NCI-H2171 (cell line): ENCODE measurements at places on chromosomes 7 and 10.

DNA sequence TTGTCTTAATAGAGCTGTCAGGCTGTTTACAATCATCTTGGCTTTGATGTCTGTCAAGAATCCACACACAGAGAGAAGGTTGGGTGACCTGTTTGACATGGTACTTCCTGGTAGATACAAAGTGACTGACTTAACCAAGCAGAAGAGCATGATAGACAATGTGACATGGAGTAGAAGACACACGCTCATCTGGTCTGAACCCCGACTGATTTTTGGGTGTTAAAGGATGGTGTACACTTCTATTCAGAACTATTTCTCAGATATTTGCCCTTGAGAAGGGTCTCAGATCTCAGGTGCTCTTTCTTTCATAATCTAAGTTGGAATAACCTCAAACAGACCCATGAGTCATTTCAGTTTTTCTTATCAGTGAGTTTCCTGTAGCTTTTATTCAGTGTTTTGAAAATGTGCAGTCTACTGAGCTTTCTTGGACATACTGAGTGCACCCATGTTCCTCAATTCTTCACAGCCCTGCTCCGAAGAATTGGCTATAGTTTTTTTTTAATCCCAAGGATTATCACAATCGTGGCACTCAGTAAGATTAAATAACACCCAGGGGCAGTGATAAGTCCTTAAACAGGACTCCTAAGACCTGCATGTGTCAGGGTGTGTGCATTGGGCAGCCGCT is 46.4 kb upstream of the NXPH1 start:
- DNase-seq, result no peak

- DNase-seq, result no peak
Measured at GRCh38 chr10:122549636-122550035, 10.9 kb upstream of the DMBT1 start.

DNA sequence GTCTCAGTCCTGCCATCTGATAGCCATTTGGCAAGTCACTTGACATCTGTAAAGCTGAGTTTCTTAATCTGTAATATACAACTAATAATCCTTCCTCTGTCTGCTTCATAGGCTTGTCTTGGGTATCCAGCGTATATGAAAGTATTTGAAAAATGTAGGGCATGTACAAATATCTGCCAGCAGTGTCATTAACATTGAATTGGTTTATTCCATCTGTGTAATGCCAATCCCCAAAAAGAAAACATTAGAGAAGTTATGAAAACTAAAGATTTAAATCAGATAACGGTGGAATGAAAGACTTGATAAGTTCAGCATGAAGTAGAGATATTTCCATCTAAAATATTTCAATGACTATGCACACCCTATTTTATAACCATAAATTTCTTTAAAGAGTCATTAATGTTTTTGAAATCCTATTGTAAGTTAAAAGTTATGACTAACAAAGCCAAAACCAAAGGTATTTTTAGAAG is 9.8 kb upstream of the RTKN2 start:
- no peak for DNase-seq

- no peak for DNase-seq
Measured at GRCh38 chr10:93947524-93947923, 46.2 kb upstream of the PLCE1 start.

GRCh38 chr10:78140066-78140630 is 106.5 kb downstream of the RPS24 start:
- DNase-seq, result peak; percentile 77

DNA sequence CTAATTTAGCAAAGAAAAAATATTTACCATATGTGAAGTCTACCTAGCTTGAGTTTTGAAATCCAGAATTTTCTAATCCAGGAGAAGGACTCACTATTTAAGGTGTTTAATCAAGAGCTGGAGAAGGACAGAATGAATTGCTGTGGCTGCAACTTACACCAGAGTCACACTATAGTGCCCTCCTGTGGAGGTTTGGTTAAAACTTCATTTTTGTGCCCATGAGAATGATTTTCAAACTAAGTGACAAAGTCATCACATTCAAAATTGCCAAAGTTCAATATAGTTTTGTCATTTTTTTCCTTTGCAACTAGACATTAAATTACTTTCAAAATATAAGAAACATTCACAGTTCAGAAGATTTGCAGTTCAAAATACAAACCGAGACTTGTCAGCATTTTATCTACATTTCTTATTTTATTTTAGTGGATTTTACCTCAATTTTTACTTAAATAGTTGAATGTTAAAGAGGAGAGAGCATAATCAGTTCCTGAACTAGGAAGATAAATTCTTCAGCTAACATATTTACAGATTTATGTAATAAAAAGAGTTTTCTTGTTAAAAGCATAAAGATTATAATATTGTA is 70.7 kb downstream of the CABCOCO1 start:
- DNase-seq, result peak; percentile 20

DNA sequence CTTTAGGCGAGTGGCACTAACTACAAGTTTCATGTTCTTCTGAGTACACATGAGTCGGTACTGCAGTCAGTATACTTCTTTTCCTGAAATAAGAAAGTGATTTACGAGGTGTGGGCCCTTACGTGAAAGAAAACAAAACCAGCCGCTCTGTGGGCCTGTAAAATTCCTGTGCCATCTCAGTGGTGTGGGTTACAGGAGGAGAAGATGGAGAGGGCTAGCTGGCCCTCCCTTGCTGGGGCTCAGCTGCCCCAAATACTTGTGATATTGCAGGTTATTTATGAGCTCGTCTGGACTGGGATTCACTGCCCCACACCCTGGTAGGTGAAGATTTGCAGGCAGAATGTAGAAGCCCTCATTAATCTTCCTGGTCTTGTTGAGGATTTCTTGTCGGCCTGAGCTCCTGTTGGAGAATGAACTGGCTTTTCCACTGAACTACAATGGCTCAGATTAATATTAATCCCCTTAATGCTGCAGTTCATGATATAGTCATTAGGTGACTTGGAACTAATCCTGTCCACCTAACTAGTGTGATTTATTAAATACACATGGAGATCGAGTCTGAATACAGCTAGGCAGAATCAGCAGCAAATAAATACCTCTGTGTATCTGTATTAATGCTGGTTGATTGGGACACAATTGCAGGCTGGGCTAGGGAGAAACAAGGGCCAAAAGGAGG is 68.0 kb downstream of the GBF1 start:
- DNase-seq, result no peak

DNA sequence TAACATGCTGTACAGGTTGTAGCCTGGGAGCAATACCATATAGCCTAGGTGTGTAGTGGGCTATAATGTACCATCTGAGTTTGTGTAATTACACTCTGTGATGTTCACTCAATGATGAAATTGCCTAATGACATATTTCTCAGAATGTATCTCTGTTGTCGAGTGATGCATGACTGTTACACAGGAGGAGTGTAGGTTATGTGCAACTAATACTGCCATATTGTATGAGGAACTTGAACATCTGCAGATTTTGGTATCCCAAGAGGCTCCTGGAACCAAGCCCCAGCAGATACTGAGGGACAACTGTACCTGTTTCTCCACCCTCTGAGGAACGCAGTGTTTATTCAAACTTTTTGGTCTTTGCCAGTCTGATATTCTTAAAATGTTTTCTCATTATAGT is 38.6 kb downstream of the NACAD start:
- no peak for DNase-seq

DNA sequence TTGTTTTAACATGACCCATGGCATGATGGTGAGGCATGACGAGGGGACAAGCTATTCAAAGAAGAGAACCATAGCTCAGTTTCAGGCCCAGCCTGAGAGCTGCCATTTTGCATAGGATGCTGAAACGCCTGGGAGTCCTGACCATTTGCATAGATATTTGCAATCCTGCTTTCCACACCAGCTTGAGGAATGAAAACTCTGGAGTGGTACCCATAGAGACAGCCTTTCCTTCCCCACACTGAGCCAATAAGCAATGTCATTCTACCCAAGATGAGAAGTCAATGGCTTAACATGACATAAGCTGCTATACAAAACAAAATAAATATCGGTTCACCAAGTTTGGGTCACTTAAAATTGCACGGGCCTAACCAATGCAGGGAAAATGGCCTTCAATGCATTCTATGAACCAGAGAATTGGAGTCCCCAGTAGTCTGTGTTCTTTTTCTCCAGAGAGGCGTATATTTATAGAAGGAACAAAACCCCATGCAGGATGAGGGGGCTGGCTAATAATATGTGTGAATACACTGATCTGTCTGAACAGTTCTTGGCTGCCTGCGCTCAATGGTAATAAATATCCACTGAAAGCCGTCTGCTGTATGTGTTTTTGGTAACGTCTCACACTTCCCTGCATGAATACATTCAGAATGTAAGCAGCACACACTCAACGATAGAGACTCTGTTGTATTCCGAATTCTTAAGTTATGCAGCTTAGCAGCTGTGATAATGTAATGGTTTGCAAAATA is 329.3 kb downstream of the FRMD4A start:
- DNase-seq, result no peak

DNA sequence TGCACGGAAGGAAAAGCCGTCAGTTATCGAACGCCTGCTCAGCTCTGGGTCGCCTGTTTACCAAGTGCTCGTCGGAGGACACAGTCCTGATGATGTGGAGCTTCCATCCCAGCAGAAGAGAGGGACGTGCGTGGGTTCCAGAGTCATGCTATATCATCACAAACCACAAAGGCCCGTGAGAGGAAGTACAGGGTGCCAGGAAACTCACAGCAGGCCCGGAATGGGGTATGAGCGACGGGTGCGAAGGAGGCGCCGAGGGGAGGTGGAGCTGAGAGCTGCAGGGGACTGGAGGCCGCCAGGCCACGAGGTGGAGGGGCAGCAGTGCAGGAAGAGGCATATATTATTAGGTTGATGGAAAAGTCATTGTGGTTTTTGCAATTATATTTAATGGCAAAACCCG is 102.5 kb downstream of the ACTR3B start:
- no peak for DNase-seq

GRCh38 chr7:24456526-24457218 is 116.6 kb upstream of the PALS2 start:
- no peak for DNase-seq

- DNase-seq, result no peak
Measured at GRCh38 chr7:9217204-9217603, 783.8 kb downstream of the NXPH1 start.

DNA sequence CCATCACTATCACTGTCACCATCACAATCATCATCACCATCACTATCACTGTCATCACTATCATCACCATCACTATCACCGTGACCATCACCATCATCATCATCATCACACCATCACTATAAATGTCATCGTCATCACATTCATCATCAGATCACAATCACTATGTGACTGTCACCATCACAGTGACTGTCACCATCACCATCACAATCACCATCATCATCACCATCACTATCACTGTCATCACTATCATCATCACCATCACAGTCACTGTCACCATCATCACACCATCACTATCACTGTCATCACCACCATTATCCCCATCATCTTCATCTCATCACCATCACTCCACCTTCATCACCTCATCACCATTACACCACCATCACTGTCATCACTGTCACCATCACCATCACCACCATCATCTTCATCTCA is 31.0 kb downstream of the PWWP2B start:
- no peak for DNase-seq

- DNase-seq, result no peak
Measured at GRCh38 chr7:8051373-8051772, 82.8 kb downstream of the GLCCI1 start.

- no peak for DNase-seq
Measured at GRCh38 chr10:226018-226417, 90.8 kb downstream of the ZMYND11 start.

GRCh38 chr10:76451911-76452310 is 1020.5 kb downstream of the LRMDA start:
- DNase-seq, result no peak

- DNase-seq, result no peak
Measured at GRCh38 chr10:62726142-62726541, 78.4 kb upstream of the ADO start.

GRCh38 chr10:89120931-89121763 is 86.0 kb downstream of the CH25H start:
- no peak for DNase-seq

DNA sequence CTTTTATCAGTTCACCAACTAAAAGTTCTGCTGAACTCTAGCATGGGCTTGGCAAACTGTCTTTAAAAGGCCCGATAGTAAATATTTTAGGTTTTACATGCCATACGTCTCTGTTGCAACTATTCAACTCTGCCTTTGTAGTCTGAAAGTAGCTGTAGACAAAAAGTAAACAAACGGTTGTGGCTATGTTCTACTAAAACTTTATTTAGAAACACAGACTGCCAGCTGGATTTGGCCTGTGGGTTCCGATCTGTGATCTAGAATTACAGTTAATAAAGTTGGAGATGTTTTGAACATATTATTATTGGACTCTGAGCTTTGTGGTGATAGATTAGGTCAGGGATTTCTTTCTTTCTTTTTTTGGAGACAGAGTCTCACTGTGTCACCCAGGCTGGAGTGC is 33.1 kb downstream of the VPS50 start:
- DNase-seq, result no peak

GRCh38 chr7:27134392-27134791 is 3.8 kb upstream of the HOXA4 start:
- DNase-seq, result no peak

- no peak for DNase-seq
Measured at GRCh38 chr10:1939016-1939415, 201.7 kb upstream of the ADARB2 start.

DNA sequence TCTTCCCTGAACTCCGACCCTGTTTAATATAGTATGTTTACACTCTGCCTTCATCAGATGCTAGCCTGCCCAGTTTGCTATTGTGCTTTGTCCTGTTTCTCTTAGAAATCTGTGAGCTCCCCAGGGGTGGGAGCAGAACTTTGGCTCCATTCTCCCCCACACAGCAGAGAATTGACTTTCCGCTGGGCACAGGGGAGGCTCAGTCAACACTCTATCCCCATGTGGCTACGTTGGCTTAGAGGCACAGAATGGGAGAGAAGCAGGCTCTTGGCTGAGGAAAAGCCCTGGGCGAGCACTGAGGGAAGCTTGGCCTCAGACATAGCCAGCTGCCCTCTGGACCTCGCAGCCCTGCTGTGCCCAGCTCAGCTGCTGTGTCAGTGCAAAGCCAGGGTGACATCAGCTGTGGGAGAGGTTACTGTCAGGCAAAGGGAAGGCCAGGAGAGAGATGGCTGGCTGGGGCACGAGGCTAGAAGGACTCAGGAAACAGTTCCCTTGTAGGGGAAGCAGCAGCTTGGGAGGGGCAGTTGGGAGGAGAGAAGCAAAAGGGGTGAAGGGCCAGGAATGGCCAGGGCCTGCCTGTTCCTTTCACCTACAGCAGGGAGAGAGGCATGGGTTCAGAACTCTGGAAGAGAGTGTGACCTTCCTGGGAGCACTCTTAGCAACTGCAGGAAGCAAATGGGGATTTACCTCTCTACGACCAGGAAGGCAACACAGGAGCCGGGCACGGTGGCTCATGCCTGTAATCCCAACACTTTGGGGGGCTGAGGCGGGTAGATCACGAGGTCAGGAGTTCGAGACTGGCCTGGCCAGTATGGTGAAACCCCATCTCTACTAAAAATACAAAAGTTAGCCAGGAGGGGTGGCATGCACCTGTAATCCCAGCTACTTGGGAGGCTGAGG is 5.8 kb upstream of the SCD start:
- no peak for DNase-seq

DNA sequence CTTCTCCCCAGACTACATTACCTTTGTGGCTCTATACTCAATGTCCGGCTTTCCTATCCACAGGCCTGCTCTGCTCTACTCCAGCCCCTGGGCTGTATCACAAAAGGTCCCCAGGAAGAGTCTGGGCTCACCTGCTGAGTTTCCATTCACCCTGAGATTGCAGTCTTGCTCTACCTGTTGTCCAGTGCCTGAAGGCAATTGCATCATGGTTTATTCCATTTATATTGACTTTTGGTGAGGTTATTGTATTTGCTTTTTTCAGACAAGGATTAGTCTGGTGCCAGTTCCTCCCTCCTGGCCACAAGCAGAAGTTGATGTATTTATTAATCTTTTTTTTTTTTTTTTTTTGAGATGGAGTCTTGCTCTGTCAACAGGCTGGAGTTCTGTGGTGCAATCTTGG is 273.1 kb downstream of the XPNPEP1 start:
- no peak for DNase-seq
